ENCODE measurements at places on chromosomes 5 and 9.

- DNase-seq, result no peak
Observed at GRCh38 chr9:74322661-74323314, 174.3 kb upstream of the RORB start.

GRCh38 chr5:76617675-76618074 is 5.5 kb downstream of the F2RL2 start:
- DNase-seq, result no peak

DNA sequence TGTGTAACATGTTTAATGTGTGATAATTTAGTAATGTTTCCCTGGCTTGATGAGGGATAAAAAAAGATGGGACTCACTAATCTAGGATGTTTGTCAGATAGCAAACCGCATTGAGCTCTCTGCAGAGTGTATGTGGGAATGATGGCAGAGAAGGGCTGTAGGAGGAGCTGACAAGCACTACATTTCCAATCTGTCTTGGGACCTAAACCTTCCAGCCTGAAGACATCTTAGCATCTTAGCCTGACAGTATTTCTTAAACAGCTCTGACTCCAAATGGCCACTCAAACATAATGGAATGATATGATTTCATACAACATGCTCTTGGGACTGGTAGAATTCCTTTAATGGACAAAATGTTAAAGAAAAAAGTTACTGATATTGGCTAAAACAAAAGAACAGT is 116.7 kb downstream of the PPP2R2B start:
- no peak for DNase-seq

DNA sequence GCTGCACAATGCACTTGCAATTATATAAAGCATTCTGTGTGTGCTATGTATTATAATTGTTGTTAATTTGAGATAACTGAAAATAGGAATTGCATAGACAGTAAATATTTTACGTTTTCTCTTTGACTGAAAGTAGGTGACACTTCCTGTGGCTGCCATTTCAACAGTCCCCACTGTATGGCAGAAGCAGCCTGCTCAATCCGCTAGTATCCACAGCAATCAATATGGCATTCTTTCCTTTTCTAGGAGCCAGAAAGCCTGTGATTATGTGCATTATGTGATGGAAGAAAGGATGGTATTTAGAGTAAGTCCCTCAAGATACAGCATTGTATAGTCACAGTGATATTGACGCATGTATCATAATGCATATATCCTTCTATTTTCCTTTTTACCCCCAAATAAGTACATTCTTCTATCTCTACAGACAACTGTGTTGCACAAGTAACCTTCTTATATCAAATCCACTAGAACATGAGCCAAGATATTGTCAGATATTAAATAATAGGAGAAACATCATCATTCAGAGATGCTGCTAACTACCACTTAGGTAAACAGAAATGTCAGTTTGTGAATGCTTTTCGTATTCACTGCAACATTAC is 59.7 kb downstream of the CARTPT start:
- DNase-seq, result peak; percentile 55

DNA sequence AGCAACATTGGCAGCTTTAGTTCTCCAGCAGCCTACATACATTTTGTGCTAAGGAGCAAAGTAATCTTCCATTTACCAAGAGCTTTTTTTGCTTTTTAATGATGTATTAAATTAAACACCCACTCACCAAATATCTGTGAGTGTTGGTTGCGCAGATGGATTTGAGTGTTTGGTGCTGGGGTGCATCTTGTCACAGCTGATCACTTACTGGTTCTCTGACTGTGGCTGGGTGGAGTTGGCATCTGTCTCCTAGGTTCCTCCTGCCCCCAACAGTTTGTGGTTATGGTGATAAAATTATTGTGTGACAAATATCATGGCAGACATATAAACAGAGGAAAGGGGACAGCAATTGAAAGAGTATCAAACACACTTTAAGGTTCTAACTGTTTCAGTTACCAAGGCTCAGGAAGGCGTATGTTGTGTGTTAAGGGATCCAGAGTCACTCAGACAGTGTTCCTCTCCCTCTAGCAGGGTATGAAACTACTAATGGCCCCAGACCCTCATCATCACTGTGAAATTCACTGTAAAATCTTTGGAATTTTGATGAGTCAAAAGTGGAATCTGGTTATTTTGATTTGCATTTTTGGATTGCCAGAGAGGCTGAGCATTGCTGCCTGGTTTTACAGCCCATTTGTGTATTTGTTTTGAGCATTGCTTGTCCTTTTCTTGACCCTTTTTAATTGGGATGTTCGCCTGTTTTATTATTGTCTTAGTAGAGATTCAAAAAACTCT is 81.7 kb downstream of the PDE8B start:
- DNase-seq, result no peak
